Mucosa of descending colon (tissue), 3 donors: ENCODE measurements at places on chromosomes 11 and 22. TPM values are rescaled to one million over a fixed set of nuclear protein-coding genes. Genes with fewer than 3 reads are reported as not detected.
A peak's percentile ranks its signal among the peaks of the same experiment; 100 is the strongest.

Gene AIFM3
- 73.1 TPM for total RNA-seq

Gene PISD
- 42.9 TPM for total RNA-seq

Gene MYO7A
- total RNA-seq, result 6.7 TPM

Gene XBP1
- total RNA-seq, result 132 TPM

Gene PHLDB1
- total RNA-seq, result 116 TPM

Gene GGTLC3
- not detected for total RNA-seq

Gene PAMR1
- 17.4 TPM for total RNA-seq

Gene TUBGCP6
- total RNA-seq, result 34.5 TPM

Gene IL17REL
- total RNA-seq, result 0.43 TPM

Gene PKDREJ
- total RNA-seq, result 0.75 TPM

Gene GUCY1A2
- total RNA-seq, result 1.4 TPM

DNA sequence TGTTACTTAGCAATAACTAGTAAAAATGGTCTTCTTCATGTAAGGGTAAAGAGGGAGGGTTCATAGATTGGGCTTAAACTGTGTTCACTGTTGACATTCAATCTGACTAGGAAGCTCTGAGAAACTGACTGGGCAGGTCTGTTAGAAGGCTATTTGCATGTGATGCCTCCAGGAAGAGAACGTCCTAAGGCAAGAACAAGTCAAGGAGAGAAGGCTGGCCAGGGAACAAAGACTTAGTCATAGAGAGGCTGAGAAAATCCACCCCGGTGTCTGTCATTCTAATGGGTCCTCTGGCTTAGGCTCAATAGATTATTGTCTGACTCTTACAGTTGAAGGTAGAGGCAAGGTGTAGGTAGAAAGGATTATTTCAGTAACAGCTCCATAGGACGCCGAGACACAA is 50.3 kb upstream of the CD44 start:
- no peak for DNase-seq

- no peak for DNase-seq
These were observed 112.0 kb upstream of the TBCEL start for GRCh38 chr11:120911943-120912342.

- no peak for DNase-seq
These were observed 241.1 kb downstream of the GRIK4 start for GRCh38 chr11:120752668-120753067.

- DNase-seq, result peak; percentile 38
These were observed 31.1 kb downstream of the TMEM45B start for GRCh38 chr11:129846508-129847335.

DNA sequence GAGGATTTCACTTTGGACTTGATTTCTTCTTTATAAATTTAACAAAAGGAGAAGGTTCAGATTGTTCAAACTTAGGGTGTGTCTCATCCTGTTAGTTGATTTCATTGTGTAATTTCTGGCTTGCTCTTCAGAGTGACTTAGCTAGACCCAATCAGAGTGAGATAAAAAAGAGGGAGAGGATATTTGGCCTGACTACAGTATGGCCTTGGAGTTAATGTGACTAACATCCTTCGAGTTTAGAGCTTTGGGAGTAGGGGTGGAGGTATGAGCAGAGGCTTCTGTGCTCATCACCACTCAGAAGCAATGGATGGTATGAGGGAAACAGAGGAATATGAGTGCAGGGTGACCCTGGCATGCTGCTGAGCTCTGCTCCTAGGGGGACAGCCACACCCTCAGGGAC is 114.2 kb downstream of the ME3 start:
- DNase-seq, result no peak

- no peak for DNase-seq
These were observed 26.6 kb upstream of the AMPD3 start for GRCh38 chr11:10428453-10428852.

- no peak for DNase-seq
These were observed 10.3 kb downstream of the POLDIP3 start for GRCh38 chr22:42604403-42604802.

DNA sequence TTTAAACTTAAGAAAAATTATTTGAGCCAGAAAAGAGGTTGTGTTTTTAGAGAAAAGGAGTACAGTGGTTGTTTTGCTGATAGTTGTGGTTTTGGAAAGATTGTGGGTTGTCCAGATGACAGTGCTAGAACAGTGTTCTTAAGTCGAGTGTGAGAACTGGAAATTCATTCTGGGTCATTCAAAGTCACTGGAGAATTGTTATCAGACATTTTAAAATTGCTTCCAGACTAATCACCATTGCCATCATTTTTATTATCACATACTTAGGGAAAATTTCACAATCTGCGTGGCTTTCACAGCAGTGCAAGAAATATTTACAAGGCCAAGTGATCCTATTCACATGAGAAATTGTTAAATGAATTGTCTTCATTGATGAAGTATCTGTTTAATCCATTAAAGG is 242.2 kb upstream of the DDI1 start:
- no peak for DNase-seq

DNA sequence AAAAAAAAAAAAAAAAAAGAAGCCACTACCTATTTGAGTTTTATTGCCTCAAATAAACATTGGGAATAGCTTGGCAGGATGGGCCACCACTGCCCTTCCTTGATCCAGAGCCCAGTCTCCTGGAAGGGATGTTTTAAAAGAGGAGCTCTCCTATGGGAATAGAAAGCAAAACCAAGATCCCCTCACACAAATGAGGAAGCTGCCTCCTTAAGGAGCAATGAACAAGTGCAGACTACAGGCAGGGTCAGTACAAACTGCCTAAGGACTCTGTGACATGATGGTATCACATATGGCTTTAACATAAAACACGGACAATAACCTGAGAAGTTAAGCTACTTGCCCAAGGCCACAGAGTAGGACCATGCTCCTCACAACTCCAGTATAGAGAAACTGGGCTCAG is 120.8 kb downstream of the NAT10 start:
- DNase-seq, result peak; percentile 39

- DNase-seq, result no peak
These were observed 16.3 kb upstream of the RBMXL2 start for GRCh38 chr11:7072401-7073028.

GRCh38 chr11:84224042-84224441 is 937.9 kb upstream of the CCDC90B start:
- DNase-seq, result no peak

GRCh38 chr11:134332189-134332631 is 422 bp downstream of the GLB1L2 start:
- no peak for DNase-seq

DNA sequence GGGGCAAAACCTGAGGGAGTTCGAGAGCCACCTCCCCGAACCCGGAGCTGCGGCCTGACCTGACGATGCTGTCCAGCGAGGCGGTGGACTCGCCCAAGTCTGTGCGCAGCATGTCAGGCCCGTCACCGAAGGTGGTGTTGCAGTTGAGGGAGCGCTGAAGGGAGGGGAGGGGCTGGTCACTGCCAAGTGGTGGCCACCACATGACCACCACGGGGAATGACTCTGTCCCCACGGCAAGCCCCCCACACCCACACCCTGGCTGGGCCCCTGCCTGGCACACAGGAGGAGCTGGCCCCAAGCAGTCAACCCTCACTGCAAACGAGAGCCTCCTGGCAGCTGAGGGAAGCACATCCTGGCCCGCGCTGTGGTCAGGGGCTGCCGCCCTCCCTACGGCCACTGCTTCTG is 30.8 kb downstream of the TRMU start:
- no peak for DNase-seq

DNA sequence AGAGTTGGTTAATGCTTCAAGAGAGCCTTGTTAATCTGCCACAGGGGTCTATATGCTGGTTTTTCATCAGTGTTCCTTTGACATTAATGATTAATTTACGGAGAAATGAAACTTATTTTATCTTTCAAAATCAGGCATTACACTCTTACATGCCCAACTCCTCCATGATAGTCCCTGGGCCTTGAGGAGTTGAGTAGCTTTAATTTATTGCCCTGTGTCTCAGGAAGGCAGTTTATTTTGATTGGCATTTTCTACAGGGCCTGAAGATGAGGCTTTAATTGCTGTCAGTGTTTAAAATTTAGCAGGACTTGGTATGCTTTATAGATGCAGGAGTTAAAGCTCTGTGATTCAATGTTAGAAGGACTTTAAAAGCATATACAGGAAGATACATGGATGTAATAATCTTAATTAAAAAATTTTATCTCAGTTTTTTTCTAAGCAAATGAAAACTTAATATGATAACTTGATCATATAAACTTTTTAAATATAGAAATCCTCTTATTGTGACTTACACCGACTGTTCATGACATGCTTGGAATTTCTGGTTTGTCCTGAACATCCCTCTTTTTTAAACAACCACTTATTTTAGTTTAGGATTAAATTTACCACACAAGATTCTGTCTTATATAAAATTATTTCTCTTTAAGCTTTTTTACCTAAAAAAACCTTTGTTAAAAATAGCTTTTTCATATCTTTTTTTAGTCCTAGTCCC is 12.2 kb downstream of the GLYAT start:
- no peak for DNase-seq

DNA sequence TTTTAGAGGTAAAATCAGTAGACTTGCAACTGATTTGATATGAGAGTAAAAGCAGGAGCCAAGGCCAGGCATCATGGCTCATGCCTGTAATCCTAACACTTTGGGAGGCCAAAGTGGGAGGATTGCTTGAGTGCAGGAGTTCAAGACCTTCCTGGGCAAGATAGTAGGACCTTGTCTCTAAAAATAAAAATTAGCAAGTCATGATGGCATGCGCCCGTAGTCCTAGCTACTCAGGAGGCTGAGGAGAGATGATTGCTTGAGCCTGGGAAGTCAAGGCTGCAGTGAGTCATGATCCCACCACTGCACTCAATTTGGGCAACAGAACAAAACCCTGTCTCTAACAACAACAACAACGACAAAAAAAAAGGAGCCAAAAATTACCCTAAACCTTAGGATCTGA is 13.5 kb downstream of the SGSM3 start:
- DNase-seq, result no peak

- DNase-seq, result no peak
These were observed 179.2 kb upstream of the ZBED5 start for GRCh38 chr11:11036848-11037732.

DNA sequence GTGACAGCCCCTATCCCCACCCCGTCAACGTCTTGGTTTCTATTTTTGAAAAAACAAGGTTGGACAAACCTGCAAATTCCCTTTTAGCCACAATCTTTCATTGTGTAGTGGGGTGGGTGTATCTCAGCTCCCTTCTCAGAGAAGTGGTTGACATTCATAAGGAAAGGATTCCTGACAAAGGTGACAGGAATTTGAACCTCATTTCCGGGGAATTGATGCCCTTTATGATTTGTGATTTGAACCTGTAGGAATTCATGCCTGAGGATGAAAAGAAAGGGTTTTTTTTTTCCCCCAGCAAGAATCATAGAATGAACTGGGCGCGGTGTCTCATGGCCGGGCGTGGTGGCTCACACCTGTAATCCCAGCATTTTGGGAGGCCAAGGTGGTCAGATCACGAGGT is 14.5 kb downstream of the YPEL4 start:
- no peak for DNase-seq

GRCh38 chr22:29393019-29393608 is 4.7 kb upstream of the AP1B1 start:
- no peak for DNase-seq

GRCh38 chr22:20062043-20062765 is 17.8 kb upstream of the DGCR8 start:
- DNase-seq, result no peak

- peak; percentile 74 for DNase-seq
These were observed 29.9 kb upstream of the OR10G7 start for GRCh38 chr11:124070915-124071622.

GRCh38 chr22:20967697-20968211 is 699 bp downstream of the AIFM3 start:
- peak; percentile 52 for DNase-seq

GRCh38 chr22:46115388-46115678 is 35.0 kb upstream of the PPARA start:
- no peak for DNase-seq

DNA sequence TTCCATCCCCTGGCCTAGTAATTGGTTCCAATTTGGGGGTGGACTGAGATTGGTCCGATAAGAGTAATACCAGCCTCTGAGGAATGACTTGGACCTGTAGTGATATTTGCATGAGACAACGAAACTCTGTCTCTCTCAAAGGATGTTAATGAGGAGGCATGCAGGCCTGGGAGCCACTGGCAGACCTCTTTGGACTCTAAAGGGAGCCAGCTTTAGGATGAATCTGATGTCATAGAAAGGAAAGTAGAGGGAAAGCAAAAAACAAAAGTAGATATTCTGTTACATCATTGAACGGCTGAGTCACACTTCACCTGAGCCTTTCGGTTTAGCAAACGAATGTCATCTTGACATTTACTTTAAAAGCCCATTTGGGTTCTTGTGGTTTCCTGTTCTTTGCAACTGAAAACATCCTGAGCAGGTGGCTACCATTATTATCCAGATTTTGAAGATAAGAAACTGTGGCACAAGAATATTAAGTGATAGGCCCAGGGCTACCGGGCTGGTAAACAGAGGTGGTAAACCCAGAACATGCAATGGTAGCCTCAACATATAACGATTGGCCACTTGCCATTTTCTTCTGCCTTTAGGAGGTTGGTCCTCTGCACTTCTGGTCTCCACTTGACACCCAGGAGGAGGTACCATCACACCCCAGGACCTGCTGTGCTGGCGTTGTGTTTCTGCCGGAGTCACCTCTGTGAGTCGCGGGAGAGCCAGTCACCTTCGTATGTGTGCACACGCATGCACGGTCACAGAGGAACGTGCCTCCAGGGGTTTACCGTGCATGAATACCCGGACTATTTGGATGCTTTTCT is 42.7 kb downstream of the RTL6 start:
- DNase-seq, result no peak

GRCh38 chr11:134486704-134487103 is 74.7 kb upstream of the B3GAT1 start:
- DNase-seq, result no peak

DNA sequence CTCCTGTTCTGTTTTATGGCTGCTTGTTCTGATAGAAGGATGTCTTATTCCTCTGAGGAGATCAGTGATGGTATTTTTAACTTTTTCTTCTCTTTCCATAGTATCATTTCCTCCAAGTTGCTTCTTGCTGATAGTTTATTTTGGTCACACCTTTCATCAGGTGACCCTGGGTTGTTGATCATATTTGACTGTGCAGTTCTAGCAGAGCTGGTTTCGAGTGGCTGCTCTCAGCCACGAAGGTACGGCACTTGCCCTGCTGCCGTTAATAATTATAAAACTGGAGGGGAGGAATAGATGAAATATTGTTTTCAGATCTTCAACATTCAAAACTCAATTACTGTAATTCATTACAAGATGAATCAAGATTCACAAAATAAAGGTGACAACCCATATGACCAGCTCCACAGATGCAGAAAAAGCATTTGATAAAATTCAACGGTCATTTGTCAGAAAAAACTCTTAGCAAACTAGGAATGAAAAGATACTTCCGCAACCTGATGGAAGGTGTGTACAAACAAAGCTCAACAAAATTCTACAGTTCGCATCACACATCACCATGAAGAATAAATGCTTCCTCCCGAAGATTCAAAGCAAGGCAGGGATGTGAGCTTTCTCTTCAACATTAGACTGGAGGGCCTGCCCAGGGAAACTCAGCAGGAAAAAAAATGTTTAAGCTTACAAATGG is 59.2 kb upstream of the RTL6 start:
- no peak for DNase-seq

GRCh38 chr22:29481265-29482000 is 1.4 kb downstream of the NEFH start:
- no peak for DNase-seq
